ENCODE measurements at places on chromosomes 16 and 17.

DNA sequence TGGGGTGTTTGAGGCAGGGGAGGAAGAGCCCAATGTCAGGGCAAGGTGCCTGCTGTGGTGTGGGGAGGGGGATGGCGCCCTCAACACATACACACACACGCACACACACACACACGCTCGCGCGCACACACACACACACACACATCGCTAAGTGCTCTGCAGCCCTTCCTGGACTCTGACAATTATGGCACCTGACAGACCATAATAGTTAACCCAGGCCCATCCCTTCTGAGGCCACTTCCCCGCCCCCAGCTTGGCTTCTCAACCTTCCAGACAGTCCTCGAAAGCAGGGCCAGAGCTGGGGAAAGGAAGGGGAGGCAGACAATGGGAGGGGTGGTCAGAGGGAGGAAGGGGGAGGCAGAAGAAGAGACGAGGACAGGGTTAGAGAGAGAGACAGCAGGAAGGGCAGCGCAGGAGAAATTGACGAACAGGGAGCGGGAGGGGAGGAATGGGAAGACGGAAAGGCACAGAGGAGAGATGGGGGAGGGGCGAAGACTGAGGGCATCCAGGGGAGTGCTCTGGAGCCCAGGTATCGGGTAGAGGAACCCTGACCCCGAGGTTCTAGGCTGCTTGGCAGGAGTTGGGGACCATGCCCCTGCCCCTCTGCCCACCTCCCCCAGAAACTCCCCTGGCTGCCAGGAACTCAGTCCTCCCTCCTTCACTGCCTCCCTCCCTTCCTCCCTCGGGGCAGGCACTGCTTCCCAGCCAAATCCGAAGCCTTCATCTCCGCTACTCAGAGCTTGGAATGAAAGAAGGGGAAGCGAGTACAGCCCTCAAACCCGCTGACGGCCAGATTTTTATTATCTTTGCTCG, 4.0 kb downstream of the SRCIN1 start:
- DNase-seq: peak; percentile 47

DNA sequence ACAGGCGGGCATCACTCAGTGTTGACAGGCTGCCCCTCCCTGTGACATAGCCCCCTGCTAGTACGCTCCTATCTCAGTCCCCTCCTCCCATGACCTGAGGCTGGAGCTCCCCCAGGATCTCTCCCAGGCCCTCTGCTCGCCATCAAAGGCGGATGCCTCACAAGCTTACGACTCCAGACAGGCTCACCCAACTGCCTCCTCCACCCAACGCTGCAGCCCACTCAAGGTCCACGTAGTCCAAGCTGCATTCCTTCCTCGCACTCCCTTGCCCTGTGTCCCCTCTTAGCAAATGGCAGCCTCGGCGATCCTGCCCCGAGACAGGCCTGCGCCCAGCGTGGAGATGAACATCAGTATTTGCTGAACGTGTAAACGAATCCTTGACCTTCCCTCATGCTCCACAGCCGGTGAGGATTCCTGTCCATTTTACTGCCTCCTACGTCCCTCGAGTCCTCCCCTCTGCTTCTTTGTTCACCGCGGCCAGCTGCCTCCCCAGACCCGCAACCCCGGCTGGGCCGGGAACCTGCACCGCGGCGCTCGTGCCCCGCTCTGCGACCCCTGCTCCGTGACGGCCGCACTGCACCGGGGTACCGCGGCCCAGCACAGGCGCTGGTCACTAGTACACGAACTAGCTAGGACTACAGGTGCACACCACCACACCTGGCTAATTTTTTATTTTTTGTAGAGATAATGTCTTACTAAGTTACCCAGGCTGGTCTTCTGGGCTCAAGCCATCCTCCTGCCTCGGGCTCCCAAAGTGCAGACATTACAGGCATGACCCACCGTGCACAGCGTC, 838 bp upstream of the TMEM97 start:
- DNase-seq: no peak

- no peak for DNase-seq
Measured at GRCh38 chr16:52247737-52248136, 299.2 kb downstream of the TOX3 start.

- DNase-seq: peak; percentile 76
Measured at GRCh38 chr16:71927383-71927782, 32.1 kb downstream of the IST1 start.

GRCh38 chr17:30226878-30227277, 8.6 kb downstream of the SLC6A4 start:
- no peak for DNase-seq

- no peak for DNase-seq
Measured at GRCh38 chr17:65918500-65918899, 273.4 kb downstream of the CEP112 start.

- DNase-seq: peak; percentile 48
Measured at GRCh38 chr17:17682293-17682736, 1.1 kb downstream of the RAI1 start.

- no peak for DNase-seq
Measured at GRCh38 chr17:48641541-48642058, 15.4 kb upstream of the HOXB9 start.

- DNase-seq: no peak
Measured at GRCh38 chr16:12082226-12082887, 105.8 kb downstream of the SNX29 start.

GRCh38 chr16:80611930-80612327, 71.1 kb downstream of the DYNLRB2 start:
- DNase-seq: no peak

- DNase-seq: no peak
Measured at GRCh38 chr17:55420067-55420775, 1.4 kb downstream of the MMD start.

GRCh38 chr16:79523971-79524370, 76.6 kb downstream of the MAF start:
- DNase-seq: no peak

GRCh38 chr17:19264268-19264667, 27.1 kb downstream of the EPN2 start:
- no peak for DNase-seq

- DNase-seq: no peak
Measured at GRCh38 chr16:31694461-31694860, 166.8 kb downstream of the AHSP start.

GRCh38 chr17:81405411-81405872, 10.2 kb downstream of the BAHCC1 start:
- no peak for DNase-seq

GRCh38 chr17:82647593-82648164, 565 bp downstream of the WDR45B start:
- DNase-seq: peak; percentile 58

- no peak for DNase-seq
Measured at GRCh38 chr16:22732959-22733358, 81.0 kb upstream of the HS3ST2 start.

GRCh38 chr16:12925026-12925800, 23.8 kb downstream of the SHISA9 start:
- DNase-seq: no peak

DNA sequence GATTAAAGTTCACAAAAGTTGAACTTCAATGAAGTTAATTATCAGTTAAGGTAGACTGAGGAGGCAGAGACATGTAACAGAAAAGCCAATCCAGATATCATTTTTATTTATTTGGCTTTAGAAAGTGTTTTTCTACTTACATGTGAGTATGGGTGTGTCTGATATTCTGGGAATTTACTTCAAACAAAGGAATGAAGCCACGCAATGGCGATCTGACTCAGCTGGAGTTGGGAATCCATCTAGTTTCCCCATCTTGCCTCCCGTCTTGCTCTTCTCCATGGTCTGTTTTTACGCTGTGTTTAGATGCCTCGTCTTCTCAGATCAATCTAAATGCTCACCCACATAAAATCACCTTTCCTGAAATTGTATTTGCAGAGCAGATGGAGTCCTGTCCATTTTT, 1.7 kb upstream of the KCNJ16 start:
- DNase-seq: no peak

GRCh38 chr16:66374176-66374575, 7.7 kb downstream of the CDH5 start:
- no peak for DNase-seq

DNA sequence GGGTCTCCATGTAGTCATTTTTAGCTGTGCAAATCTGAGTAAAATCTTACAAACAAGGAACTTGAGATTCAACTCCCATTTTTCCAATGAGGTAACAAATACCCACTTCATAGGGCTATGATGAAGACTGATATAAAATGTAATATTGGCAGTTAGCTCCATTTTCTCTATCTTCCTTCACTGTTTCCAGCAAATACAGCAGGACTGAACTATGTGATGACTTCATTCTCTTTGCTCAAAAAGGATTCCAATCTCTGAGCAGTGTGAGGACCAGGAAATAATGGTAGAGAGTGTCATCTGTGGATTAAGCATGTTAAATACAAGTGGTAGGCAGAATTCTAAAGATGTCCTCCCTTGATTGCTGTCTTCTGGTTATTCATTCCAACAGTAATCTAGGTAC, 18.3 kb downstream of the RND2 start:
- DNase-seq: no peak

- no peak for DNase-seq
Measured at GRCh38 chr16:89764711-89765201, 43.4 kb downstream of the ZNF276 start.

- peak; percentile 13 for DNase-seq
Measured at GRCh38 chr17:63369233-63369632, 76.9 kb downstream of the CYB561 start.

DNA sequence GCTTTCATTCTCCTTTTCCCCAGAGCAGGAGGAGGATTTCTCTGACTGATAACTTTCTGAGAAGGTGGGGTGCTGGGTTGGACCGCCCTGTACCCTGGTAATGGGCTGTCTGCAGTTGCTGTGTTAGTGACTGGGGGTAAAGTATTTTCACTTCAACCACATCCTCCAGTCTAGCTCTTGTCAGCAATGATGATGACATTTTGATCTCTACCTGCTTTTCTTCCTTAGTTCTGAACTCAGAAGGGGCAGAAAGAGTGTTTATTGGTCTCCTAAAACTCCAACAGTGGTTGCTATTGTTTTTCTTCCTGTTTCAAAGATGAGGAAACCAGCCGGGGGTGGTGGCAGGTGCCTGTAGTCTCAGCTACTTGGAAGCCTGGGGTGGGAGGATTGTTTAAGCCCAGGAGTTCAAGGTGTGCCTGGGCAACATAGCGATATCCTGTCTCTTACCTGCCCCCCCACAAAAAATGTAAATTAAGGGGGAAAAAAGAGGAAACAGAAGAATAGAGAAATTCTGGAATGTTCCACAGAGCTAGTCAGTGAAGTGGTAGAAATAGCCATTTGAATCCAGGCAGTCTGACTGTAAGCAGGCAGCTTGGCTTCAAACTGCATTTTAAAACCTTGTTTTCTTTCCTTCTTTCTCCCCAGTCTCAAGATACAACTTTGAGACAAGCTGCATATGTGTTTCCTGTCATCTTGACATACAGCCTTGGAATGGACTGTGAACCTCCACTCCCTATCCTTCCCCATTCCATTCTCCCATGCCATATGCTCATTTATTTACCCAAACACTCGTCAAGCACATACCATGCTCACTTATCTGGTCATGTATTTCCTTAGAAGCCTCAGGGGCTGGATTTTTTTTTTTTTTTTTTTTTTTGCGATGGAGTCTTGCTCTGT, 3.3 kb upstream of the N4BP1 start:
- DNase-seq: no peak

Data from urothelium cell line (cell line).